CD4-positive, alpha-beta T cell treated with Interleukin-15 for 4 hours (primary cell): ENCODE measurements at places on chromosomes 7 and 10.

DNA sequence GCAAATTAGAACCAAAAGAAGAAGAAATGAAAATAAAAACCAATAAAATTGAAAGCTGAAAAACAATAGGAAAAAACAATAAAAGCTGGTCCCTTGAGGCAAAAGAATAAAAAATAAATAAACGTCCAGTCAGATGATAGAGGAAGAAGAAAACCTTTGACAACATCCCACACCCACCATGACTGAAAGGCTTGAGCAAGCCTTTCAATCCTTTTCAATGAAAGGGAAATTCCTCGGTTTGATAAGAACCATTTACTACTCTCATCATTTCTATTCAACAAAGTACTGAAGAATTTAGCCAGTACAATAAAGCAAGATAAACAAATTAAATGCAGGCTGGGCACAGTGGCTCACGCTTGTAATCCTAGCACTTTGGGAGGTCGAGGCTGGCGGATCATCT lies 3.8 kb downstream of the SLC25A40 start:
- DNase-seq, result no peak

DNA sequence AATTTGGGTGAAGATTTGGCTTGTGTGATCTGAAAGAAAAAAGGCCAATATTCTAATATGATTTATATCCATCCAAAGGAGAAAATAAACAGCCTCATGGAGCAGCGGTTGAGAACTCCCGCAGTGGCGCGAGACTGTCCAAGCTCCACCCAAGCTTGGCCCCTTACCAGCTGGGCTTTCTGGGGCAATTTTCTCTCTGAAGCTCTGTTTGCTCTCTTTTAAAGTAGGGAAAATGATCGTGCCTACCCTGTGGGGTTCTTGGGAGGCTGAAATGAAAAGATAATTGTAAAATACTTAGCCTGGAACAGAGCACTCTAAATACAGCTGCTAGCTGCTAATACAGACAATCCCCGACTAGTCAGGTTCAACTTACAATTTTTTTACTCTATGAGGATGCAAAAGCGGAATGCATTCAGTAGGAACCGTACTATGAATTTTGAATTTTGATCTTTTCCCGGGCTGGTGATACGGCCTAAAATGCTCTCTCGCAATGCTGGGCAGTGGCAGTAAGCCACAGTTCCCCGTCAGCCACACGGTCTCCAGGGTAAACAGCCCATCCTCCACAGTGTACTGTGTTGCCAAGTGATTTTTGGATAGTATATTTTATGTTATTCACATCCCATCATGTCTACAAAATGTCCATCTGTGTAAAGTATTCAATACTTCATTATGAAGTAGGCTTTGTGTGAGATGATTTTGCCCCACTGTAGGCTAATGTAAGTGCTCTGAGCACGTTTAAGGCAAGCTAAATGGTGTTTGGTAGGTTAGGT lies 137.7 kb downstream of the CHN2 start:
- DNase-seq, result no peak

- no peak for DNase-seq
Observed at GRCh38 chr10:77564731-77565589, 72.6 kb downstream of the KCNMA1 start.

DNA sequence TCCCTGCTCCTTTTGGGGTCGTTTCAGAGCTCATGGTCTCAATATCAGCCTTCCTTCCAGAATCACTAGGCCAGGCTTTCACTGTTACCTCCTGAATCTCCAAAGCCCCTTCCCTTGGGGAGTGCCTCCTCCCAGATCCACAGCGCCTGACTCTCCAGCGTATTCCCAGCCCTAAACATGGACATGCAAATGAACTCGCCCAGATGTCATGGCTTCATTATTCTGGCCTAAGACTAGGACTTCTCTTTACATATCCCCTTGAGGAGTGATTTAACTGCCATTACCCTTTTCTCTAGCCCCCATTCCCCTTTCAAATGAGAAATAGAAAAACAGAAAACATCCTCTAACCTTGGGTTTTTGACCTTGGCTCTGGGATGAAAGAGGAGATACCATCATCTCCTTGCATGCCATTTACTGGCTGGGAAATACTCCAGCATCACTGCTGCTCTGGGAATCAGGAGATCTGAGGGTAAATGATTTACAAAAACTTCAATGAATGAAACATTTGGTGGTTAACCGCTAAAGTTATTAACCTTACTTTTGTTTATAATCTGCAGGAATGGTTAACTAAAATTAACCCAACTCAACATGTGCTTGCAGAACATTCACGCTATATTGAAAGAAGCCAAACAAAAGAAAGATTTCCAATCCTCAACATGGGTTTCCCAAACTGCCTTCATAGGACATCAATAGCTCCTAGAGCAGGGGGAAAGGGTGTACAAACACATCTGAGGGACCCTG lies 37.0 kb downstream of the FAM171A1 start:
- no peak for DNase-seq

DNA sequence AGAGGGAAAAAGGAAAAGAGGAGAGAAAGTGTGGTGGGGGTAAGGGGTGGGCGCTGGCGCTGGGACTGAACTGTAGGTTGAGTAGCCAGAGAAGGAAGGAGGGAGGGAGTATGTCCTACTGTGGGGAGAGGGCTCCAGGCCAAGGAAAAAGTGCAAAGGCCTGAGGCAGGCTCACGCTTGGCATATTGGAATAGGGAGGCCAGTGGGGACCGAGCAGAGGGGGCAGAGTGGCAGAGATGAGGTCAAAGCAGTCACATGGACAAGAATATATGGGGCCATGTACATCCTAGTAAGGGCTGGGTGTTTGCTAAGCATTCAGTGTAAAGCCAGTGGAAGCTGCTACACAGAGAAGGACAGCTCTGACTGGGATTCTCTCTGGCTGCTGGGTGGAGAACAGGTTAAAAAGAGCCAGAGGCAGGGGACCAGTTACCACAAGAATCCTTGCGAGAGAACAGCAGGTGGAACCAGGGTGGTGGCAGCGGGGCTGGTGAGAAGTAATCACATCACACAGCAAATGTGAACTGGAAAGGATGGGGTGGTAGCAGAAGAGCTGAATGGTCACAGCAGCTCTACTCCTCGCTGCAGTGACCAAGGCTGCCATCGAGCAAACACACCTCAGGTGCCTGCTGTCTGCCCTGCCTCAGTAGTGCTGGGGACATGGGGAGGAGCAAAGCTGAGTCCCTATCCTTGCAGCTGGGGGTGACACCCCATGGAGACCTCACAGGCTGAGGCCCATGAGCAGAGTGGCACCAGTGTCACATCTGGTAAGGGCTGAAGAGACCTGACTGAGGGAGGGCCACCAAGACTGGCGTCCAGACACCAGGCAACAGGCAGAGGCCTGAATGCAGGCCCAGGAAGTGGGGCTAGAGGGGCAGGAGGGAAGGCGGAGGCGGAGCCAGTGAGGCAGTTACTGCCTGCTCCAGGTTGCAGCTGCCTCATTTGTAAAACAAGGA lies 39.5 kb downstream of the FAM53B start:
- DNase-seq, result no peak

- no peak for DNase-seq
Observed at GRCh38 chr7:94294471-94295131, 100.1 kb upstream of the COL1A2 start.
